ENCODE measurements at places on chromosomes 5 and 9.

DNA sequence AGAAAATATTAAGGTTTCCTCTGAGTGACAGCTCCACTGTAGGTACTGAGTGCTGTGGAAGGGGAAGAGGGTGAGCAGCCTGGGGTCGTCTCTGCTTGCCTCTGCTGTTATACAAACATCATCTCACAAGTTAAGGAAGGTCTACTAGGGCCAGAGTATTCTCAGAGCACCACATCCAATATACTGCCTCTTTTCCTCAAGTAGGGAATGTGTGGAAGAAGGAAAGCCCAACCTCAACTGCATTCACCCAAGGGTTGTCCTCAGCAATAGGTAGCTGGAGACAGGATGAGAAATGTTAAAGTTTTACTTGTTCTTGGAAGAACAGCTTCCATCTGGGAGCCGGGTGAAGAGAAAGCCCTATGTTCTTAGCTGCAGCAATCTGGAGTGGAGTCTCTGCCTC, 1062.3 kb upstream of the CDH10 start:
- DNase-seq = no peak

DNA sequence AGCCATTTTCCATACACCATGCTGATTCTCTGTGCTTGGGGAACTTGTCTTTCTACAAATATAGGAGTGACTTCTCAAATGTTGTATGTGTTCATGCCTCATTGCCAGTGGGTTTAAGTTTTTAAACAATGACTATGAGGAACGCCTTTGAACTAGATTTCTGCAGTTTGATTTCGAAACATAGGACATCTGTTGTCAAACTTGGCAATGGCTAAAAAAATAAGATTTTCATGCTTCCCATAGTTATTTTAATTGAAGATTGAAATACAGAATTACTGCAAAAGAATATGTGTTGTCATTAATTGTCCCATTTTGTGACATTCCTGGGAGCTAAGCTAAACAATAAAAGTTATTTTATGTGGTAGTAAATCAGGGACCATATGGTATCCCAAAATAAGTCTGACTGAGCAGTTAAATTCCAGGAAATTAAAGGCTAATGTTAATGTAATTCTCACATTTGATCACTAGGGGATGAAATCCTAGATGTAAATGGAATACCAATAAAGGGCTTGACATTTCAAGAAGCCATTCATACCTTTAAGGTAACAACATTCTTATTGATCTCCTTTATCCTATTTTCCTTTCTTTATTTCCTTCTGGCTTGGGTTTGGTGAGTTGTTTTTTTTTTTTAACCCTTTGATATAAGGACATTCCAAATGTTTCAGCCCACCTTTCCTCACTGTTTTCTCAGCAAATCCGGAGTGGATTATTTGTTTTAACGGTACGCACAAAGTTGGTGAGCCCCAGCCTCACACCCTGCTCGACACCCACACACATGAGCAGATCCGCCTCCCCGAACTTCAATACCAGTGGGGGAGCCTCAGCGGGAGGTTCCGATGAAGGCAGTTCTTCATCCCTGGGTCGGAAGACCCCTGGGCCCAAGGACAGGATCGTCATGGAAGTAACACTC, 116.7 kb downstream of the GOLPH3 start:
- DNase-seq = no peak

DNA sequence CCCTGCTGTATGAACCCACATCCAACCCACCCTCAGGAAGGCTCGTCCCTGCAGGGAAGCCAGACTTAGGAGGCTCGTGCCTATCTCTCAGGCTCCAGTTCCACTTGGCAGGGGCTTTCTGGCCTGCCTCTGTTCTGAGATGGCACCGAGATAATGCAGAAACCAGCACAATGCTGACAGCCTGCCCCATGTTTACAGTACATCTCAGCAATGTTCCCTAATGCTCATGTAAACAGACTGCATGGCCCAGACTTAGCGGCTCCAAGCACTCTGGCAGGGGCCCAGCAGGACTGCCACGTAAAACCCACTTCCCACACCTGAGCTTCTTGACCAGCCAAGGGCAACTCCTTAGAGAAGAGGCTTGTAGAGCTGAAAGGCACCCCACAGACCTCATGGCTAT, 499.5 kb upstream of the BRINP1 start:
- no peak for DNase-seq

DNA sequence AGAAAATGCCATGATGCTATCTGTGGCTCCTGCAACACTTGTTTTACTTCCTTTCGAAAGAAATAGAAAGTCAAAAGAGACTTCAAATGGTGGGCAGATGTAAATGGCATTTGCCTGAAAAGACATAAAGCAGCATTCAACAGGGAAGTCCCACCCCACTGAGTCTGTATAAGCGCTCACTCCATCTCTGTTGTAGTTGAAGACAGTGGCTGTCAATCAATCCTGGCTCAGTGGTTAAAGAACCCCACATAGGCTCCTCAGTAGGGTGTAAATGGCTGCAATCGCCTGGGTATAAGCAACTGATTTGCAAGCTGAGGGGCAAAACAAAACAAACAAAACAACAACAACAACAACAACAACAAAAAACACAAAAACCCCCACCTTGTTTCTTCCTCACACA, 158.7 kb downstream of the EFNA5 start:
- no peak for DNase-seq

GRCh38 chr9:9949978-9950377, 662.8 kb downstream of the PTPRD start:
- DNase-seq = no peak

DNA sequence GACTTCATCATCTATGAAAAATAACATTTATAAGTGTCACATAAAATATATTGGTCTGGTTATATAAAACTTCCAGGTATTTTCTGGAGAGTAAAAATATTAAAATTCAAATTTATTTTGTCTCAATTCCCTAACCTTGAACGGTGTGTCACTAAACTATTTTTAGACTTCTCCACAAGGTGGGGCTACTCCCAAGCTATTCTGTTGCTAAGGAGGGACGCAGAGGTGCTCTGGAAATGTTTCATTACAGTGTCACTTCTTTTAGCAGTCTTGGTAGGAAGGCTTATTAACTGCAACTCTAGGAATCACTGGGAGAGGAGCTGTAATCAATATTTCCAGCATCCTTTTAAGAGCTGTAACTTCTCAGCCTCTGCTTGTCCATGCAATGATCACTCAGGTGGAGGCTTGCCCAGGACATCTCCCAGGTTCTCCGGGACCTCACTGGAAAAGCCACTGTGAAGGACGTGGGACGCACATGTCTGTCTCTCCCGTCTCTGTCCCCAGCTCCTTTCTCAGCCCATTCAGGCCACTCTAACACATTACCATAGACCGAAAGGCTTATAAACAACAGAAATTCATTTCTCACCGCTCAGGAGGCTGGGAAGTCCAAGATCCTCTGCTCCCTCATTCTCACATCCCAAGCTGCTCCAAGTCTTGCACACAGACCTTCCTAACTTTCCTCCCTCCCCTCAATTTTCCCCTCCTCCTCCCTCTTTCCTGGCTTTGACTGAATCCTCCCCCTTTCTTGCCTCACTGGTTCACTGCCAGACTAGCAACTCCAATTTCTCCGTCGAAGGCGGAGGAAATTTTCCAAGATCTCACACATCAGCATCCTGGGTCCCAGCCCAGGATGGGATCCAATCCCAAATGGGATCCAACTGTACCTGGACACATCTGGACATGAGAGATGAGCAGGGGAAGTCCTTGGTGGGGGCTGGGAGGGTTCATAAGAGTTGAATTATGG, 32.7 kb upstream of the DNAH5 start:
- no peak for DNase-seq

- DNase-seq = no peak
Observed at GRCh38 chr5:158724521-158725188, 375.1 kb downstream of the EBF1 start.

GRCh38 chr5:91266184-91266705, 116.9 kb downstream of the ARRDC3 start:
- no peak for DNase-seq

- no peak for DNase-seq
Observed at GRCh38 chr9:37944671-37945481, 40.9 kb upstream of the SLC25A51 start.

DNA sequence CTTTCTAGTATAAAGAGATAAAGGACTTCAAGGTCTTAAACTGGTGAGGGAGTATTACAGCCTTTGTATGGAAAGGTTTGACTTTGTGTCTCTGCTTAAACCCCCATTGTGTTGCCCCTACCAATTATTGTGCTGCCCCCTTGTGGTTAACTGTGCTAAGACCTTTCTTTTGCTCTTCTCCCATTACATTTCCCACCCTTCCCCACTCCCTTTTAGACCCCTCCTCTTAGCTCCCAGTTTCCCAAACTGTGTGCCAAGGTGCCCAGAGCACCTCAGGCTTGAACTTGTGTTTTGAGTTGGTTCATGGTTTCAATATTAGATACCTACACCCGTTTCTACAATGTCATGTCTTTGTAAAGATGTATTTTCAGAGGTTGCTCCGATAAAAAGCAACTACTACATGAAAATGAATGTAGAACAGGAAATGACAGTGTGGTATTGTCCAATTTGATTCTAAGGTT, 2.9 kb downstream of the JAK2 start:
- DNase-seq = peak; percentile 13

DNA sequence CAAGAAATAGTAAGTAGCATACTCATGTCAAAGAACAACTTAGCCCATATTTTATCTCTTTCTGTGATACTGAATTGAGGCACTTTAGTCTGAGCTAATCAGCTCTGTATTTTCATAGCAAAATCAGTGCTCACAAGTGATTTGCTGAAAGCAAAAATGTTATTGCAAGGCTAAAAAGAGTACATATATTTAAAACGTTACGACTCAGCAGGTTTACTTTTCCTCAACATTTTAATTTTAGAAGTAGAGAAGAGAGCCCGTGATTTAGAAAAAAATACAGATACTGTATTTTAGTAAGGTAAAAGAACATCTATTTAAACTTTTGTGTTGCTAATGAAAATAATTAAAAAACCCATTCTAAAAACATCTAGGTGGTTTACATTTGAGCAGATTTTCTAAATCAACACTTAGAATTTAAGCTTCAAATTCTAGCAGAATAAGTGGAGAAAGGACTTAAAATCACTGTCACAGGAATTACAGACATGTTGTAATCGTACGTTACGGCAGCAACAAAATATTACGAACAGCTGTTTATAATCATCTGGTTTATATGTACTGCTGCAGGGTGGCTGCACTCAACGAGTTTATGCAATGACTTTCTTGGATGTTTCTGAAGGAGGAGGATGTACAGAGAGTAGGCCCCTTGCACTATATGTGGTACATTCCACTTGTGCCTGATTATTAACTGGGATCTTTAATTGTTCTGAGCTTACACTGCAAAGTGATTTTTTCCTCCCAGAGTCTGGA, 20.1 kb downstream of the SREK1 start:
- no peak for DNase-seq

DNA sequence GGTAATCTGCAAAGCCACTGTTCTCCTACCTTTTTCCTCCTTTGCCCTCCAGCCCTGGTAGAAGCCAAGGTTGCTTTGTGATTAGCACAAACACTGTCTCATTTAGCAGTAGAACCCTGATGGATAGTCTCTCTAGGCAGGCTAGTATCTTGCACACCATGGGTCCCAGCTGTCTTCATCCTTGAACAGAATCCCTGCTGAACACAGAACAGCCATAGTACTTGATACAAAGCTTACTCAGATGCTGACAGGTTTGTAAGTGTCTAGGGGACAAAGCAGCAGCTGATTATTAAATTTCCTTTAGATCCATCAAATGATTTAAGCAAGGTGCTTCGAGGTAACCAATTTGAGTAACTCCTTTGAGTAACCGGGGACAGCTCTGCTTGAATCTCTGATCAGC, 163.7 kb upstream of the PPP1R2B start:
- no peak for DNase-seq

DNA sequence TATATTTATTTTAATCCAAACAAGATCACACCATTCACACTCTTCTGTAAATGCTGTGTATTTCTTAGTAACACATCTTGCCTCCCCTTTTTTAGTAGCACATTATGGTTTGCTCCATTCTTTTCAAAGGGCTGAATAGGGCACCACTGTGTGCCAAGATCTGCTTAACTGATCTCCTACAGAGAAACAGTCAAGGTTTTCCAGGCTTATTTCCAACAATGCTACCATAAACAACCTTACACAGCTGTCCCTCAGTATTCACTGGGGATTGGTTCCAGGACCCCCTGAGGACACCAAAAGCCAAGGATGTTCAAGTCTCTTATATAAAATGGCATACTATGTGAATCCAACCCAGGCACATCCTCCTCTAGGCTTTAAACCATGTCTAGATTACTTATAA, 16.5 kb downstream of the GOLM1 start:
- no peak for DNase-seq

DNA sequence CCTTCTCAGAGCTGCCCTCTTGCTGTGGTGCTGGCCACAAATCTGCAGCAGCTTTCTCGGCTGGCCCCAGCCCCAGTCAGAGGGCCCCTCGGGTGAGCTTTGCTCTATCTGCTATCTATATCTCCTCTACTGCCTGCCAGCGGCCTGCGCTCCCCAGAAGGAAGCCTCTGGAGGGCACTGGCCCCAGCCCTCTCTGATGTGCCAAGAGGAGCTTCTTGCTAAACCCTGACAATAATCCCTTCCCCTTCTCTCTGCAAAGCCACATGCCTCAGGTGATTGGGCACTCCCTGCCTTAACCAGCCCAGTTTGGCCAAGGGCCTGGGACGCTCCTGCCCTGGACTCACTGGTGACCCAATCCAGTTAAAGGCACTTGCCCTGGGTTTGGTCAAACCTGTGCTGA, 42.7 kb downstream of the CAMK2A start:
- DNase-seq = no peak

DNA sequence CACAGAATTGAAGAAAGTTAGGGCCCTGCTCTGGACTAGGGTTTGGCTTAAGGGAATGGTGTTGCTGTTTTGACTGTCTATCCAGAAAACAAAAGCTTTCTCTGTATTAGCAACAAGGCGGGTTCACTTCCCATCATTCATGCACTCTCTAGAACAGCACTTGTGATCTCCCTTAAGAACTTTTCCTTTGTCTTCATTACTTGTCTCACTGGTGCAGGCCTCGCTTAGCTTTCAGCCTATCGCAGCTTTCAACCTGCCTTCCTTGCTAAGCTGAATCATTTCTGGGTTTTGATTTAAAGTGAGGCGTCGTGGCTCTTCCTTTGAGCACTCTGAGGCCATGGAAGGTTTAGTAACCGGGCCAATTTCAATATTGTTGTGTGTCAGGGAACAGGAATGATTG, 35.2 kb upstream of the LPCAT1 start:
- no peak for DNase-seq

- DNase-seq = no peak
Observed at GRCh38 chr5:139399501-139400121, 4.3 kb downstream of the SPATA24 start.

GRCh38 chr9:89000973-89001916, 10.0 kb downstream of the S1PR3 start:
- DNase-seq = peak; percentile 36

DNA sequence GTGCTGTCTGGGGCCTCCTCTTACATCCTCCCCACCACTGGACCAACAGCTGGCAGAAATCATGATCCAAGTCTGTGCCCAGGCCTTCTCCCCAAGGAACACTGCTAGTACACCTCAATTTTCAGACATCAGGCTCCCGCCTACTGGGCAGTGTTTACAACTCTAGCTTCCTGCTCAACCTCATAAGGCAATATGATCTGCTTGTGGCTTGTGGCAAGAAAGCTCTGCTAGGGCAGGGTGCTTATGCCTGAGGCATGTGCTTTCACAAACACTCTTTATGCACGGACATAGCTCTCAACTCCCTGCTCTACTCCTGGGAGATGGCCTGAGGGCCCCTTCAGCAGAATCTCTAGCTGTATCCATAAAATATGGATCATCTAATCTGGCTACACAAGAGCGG, 32.5 kb downstream of the SH3TC2 start:
- no peak for DNase-seq

Data from stimulated activated CD8-positive, alpha-beta memory T cell treated with anti-CD3 and anti-CD28 coated beads, Interleukin-4, amount 100 ng/mL, for 1 hour (primary cell).